ENCODE measurements at places on chromosomes 7 and 10.

DNA sequence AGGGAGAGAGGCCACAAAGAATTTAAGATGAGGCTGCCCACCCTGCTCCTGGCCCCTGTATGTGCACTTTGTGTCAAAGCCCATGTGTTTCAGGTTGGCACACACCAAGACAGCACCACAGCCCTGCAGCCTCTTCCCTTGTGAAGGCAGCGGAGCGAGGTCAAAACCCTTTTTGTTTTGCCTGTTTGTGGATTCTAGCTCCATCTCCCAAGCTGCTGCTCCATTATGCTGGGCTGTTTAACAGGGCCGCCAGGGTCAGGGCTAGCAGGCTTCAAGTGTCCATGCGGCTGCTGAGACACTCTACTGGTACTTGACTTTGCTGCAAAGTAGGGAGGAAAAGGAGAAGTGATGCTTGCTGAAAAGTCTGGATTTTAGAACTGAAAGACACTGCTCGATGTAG is 142.3 kb upstream of the EFCAB10 start:
- no peak for DNase-seq

DNA sequence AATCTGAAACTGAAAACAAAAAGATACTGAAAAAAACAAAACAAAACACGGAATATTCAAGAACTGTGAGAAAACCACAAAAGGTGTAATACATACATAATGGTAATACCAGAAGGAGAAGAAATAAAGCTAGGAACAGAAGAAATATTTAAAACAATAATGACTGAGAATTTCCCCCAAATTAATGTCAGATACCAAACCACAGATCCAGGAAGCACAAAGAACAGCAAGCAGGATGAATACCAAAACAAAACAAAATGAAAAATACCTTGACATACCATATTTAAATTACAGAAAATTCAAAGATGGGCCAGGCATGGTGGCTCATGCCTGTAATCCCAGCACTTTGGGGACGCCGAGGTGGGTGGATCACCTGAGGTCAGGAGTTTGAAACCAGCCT is 57.7 kb upstream of the PARD3 start:
- DNase-seq = no peak

GRCh38 chr10:77253147-77253545 is 384.5 kb downstream of the KCNMA1 start:
- no peak for DNase-seq

DNA sequence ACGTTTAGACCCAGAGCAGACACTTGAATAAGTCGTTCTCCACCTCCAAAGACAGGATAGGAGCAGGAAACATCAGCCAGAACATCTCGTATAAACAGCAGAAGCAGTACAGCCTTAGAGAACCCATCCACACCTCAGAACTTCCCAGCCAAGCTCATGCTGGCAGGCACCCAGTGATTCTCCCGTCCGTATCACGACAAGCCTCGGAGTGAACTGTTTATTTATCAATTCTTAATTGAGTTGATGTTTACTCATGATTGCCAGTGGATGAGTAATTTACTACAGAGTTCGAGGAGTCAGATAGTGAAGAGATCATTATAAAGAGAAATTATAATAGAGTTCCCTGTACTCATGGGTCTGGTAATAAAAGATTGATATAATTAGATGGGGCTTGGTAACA is 811.5 kb downstream of the LRMDA start:
- DNase-seq = no peak

- no peak for DNase-seq
These were observed 91.0 kb downstream of the AKR1D1 start for GRCh38 chr7:138167222-138167621.

All from anterior cingulate cortex (tissue), 58 donors.